ENCODE measurements at places on chromosomes 2 and 18. TPM values are rescaled to one million over a fixed set of nuclear protein-coding genes. Genes with fewer than 3 reads are reported as not detected.

Gene ZAP70
- total RNA-seq, result 4.8 TPM

Gene TLX2
- total RNA-seq, result not detected

DNA sequence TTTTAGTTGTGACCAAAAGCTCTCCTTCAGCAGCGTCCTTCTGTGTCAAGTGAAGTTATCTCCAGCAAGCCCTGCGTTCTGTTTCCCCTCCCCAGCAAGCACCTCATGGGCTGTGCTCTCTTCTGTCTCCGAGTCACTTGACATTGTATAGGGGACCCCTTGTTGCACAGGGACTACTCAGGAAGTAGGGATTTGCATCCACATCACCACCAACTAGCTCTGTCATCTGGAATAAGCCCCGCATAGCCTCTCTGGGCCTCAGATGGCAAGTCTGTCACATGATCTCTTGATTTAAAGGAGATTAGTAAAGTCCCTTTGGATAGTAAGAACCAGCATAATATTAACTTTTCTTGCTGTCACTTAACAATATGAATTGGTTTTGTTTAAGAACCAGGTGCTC is 32.0 kb upstream of the STPG4 start:
- no peaks in the 10 kb centered on the region for H3K36me3 ChIP-seq
- H3K4me1 ChIP-seq, result no peaks in the 10 kb centered on the region
- DNase-seq, result no peak

DNA sequence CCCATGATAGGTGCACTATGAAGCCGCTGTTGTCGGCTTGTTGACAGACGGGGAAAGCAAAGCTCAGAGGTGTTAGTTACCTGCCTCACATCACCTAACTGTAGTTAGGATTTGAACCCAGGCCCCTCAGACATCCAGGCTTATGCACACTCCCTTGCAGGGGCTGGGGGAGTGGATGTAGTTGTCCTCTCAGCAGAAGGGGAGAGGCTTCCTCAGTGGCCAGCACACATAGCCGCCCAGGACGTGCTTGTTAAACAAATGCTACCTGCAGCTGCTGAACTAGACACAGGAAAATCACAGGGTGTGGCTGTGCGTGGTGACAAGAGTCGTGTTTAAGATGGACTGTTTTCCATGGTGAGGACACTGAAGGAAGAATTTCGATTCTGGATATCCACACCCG is 39.2 kb downstream of the GREB1 start:
- peaks cover 5% of the 10 kb centered on the region for H3K27me3 ChIP-seq
- no peak overlapping the region for H3K27ac ChIP-seq
- H3K4me3 ChIP-seq, result no peak overlapping the region
- H3K4me1 ChIP-seq, result no peaks in the 10 kb centered on the region

- no peaks in the 10 kb centered on the region for H3K27me3 ChIP-seq
- H3K4me1 ChIP-seq, result no peaks in the 10 kb centered on the region
- H3K27ac ChIP-seq, result no peak overlapping the region
- no peak overlapping the region for H3K4me3 ChIP-seq
- no peaks in the 10 kb centered on the region for H3K36me3 ChIP-seq
Measured at GRCh38 chr2:107215401-107216350, 329.7 kb upstream of the ST6GAL2 start.

DNA sequence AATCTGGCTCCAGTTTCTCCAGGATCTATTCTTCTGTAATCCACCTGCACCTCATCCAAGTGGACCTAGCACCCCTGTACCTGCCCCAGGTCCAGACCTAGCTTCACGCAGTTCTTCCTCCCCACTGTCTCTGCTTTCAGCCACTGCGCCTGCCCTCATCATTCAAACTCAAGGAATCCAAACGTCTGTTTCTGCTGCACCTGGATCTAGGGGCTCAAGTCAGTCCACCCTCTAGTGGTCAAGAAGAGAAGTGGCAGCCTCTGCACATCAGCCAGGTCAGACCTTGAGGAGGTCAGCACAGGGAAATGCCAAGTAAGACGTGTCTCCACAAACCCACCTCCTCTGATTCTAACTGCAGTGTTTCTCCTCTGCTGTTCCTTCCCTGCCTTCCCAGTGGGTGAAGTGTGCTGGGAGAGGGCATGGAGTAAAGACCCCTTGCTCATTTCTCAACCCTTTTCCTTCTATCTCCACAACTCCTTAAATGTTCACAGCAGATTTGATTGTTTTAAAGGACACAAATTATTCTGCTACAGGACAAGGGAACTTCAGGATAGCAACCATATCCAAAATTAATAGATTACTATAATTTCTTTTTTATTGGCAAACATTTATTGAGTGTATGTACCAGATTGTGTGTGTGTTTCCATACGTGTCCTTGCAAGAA is 8.6 kb upstream of the RNF152 start:
- H3K27me3 ChIP-seq, result peaks cover 37% of the 10 kb centered on the region
- no peak overlapping the region for H3K27ac ChIP-seq
- no peak overlapping the region for H3K4me3 ChIP-seq
- no peak for DNase-seq
- no peaks in the 10 kb centered on the region for H3K4me1 ChIP-seq

Gene THSD7B
- not detected for total RNA-seq

- no peak for DNase-seq
- peaks cover 4% of the 10 kb centered on the region for H3K27me3 ChIP-seq
- H3K27ac ChIP-seq, result no peak overlapping the region
- no peak overlapping the region for H3K4me3 ChIP-seq
- H3K4me1 ChIP-seq, result no peaks in the 10 kb centered on the region
- no peaks in the 10 kb centered on the region for H3K36me3 ChIP-seq
Measured at GRCh38 chr2:17258861-17259260, 259.4 kb downstream of the RAD51AP2 start.

Gene LHCGR
- total RNA-seq, result not detected

GRCh38 chr2:240322231-240322955 is 113.1 kb upstream of the GPC1 start:
- H3K27me3 ChIP-seq, result peaks cover 3% of the 10 kb centered on the region
- DNase-seq, result no peak
- no peak overlapping the region for H3K27ac ChIP-seq
- H3K36me3 ChIP-seq, result no peaks in the 10 kb centered on the region

DNA sequence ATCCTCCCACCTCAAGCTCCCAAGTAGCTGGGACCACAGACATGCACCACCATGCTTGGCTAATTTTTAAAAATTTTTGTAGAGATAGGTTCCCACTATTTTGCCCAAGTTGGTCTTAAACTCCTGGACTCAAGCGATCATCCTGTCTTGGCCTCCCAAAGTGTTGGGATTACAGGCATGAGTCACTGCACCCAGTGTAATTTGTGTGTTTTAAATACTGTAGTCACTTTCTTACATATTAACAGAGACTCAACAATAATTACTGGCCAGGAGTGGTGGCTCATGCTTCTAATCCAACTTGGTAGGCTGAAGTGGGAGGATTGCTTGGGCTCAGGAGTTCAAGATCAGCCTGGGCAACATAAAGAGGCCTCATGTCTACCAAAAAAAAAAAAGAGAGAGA is 293.0 kb downstream of the RDH14 start:
- no peak overlapping the region for H3K27ac ChIP-seq
- no peaks in the 10 kb centered on the region for H3K27me3 ChIP-seq
- DNase-seq, result no peak
- no peak overlapping the region for H3K4me3 ChIP-seq
- H3K4me1 ChIP-seq, result no peaks in the 10 kb centered on the region
- no peaks in the 10 kb centered on the region for H3K36me3 ChIP-seq

Gene SPHKAP
- not detected for total RNA-seq

DNA sequence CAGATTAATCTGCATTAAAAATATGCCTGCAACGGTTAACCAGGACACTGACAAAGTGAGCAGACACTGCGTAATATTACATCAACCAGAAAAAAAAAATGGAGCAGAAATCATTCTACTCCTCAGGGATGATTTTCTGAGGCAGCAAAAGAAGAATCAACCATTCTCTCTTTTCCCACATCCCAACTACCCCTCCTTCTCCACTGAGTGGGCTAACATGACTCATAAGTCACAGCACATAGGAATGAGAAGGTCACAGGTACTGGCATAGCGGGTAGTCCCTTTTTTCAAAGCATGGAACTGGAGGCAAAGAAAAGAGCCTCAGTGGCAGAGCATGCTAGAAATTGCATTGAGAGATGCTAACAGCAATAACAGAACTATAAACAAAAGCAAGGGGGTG is 54.3 kb upstream of the TSPYL6 start:
- H3K4me1 ChIP-seq, result no peaks in the 10 kb centered on the region
- H3K27me3 ChIP-seq, result no peaks in the 10 kb centered on the region
- H3K36me3 ChIP-seq, result peaks cover 6% of the 10 kb centered on the region
- DNase-seq, result no peak

Gene ZNF521
- 0.16 TPM for total RNA-seq

- H3K4me3 ChIP-seq, result peak overlapping the region; percentile 12
- H3K36me3 ChIP-seq, result peaks cover 5% of the 10 kb centered on the region
- DNase-seq, result no peak
- peaks cover 29% of the 10 kb centered on the region for H3K4me1 ChIP-seq
- H3K27ac ChIP-seq, result peak overlapping the region; percentile 80
Measured at GRCh38 chr18:32049393-32050171, 31.0 kb downstream of the RNF125 start.

- peaks cover 44% of the 10 kb centered on the region for H3K4me1 ChIP-seq
- H3K27me3 ChIP-seq, result no peaks in the 10 kb centered on the region
- peak overlapping the region; percentile 78 for H3K27ac ChIP-seq
- H3K4me3 ChIP-seq, result peak overlapping the region; percentile 66
- no peak for DNase-seq
- H3K36me3 ChIP-seq, result peaks cover 82% of the 10 kb centered on the region
Measured at GRCh38 chr2:60899892-60900249, 18.5 kb downstream of the REL start.

Gene HMSD
- 1.2 TPM for total RNA-seq

DNA sequence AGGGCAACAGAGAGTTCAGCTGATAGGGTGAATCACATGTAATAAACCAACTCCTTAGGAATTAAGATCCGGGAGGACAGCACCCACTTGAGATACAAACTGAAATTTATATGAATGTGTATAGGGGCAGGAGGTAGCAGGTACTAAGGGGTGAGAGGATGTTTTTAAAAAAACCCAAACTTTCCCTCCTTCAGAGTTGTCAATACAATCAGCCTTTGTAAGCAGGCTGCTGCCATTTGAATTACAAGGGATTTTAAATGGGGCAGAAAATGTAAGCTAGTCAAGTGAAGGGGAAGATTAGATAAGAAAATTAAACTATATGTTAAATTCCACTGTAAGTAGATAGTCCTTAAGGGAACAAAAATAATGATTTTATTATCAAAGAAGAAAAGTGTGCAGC is 1239.7 kb upstream of the CELF4 start:
- no peak overlapping the region for H3K27ac ChIP-seq
- H3K27me3 ChIP-seq, result no peaks in the 10 kb centered on the region
- no peak for DNase-seq

Gene NYAP2
- total RNA-seq, result not detected

Gene TMEFF2
- total RNA-seq, result not detected

Gene ERICH2
- not detected for total RNA-seq
